ENCODE measurements at places on chromosomes 4 and X. TPM values are rescaled to one million over a fixed set of nuclear protein-coding genes. Genes with fewer than 3 reads are reported as not detected.

DNA sequence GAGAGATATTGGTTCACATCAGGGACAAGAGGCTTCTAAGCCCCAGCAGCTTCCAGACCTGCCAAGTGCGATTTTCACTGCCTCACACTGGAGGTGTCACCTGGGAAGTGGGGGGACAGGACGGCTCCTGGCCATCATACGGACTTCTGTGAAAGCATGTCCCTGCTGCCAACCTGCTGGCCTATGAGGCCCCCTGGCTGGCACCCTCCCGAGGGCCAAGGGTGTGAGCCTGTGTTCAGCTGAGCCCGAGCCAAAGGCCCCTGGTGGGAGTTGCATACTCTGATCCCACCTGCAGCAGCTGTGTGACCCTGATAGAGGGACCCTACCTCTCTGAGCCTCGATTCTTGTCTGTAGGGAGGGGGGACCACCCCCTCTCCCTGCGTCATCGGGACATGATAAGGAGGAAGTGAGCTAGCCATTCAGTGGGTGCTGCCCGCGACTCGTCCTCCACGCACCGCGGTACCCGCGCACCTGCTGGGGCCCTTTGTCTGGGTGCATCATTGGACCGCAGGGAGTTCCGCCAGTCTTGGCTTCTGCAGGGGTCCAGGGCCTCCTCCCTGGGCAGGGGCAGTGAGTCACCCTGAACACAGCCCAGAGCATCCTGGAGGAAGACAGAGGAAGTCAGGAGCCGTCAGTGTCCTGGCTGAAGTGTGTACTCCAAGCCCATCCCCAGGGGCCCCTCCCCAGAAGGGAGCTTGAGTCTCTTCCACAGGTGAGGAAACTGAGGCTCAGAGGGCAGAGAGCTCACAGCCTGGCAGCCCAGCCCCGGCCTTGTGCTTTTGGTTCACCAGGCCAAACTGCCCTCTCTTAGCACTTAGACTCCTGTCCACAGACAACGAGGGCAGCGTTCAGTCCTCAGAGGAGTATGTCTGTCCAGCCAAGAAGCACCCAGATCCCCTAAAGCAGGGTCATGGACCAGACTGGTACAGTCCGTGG is 24.1 kb downstream of the C4orf50 start:
- DNase-seq, result no peak

The CT47B1 gene
- total RNA-seq, result not detected

DNA sequence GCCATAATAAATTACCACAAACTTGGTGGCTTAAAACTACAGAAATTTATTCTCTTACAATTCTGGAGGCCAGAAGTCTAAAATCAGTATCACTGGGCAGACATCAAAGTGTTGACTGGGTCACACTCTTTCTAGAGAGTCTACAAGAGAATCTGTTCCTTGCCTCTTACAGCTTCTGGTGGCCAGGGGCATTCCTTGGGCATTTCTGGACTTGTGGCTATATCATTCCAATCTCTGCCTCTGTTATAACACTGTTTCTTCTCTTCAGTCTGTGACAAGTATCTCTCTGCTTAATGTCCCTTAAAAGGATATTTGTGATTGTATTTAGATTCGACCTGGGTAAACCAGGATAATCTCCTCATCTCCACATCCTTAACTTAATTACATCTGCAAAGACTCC is 207.3 kb upstream of the DCAF8L1 start:
- DNase-seq, result no peak

The SSX7 gene
- not detected for total RNA-seq

DNA sequence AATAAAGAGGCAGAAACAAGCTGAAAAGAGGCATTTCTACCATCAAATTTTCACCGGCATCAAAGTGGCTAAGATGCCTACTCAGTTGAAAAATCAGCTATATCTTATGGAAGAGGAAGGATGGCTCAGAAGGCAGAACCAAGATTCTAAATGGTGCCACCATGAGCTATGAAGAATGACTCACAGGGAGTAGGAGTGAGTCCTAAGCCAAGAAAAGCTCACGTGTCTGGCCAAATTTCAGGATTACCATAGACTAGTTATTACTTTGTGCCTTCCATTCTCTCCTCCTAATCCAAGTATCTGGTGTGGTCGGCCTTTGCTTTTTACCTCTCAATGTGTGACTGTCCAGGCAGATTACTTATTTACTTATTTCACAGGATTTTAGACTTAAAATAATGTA is 54.8 kb downstream of the BMP3 start:
- DNase-seq, result peak; percentile 13

The NDNF gene
- 0.37 TPM for total RNA-seq

DNA sequence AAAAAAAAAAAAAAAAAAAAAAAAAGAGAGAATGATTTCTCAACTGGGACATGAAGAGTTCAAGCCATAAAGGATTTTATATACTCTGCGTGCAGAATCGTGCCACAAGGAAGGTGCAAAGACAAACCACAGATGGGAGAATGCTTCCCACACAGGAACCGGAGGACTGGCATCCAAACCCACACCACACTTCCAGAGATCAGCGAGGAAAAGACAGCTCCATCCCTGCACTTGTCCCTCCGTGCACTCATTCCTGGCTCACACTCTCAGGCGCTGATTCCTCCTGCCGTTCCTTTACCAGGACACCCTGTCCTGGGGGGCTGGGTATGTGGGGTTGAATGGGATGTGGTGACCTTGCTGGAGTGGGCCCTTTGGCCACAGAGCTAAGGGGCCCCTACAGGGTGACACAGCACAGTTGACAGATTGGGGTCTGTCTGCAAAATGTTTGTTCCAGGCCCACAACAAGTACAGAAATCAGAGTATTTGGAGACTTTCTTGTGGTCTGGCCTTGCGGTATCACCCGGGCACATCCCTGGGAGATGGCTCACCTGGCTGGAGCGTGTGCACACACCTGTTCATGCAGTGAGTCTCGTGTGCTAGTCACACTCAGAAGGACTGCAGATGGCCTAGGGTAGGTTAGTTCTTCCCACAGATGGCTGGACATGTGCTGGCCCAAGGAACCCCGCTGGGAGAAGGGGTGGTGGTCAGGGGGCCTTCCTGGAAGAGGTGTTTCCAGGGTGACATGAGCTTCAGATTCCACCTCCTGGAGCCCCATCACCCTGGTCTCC is 55.4 kb upstream of the GPR78 start:
- DNase-seq, result peak; percentile 52

GRCh38 chr4:12583275-12583674 is 900.9 kb downstream of the RAB28 start:
- no peak for DNase-seq

GRCh38 chrX:38402118-38402517 is 49.7 kb downstream of the OTC start:
- no peak for DNase-seq

The HTN1 gene
- total RNA-seq, result not detected

GRCh38 chrX:94908171-94908570 is 1234.2 kb downstream of the FAM133A start:
- no peak for DNase-seq

The RNF4 gene
- 98.4 TPM for total RNA-seq

GRCh38 chr4:139988863-139989765 is 164.9 kb downstream of the MAML3 start:
- DNase-seq, result peak; percentile 95

The ZAR1 gene
- total RNA-seq, result not detected

- no peak for DNase-seq
These were observed 50.8 kb downstream of the ANAPC10 start for GRCh38 chr4:145047151-145047550.

GRCh38 chr4:4994312-4995097 is 24.8 kb downstream of the CYTL1 start:
- DNase-seq, result no peak

DNA sequence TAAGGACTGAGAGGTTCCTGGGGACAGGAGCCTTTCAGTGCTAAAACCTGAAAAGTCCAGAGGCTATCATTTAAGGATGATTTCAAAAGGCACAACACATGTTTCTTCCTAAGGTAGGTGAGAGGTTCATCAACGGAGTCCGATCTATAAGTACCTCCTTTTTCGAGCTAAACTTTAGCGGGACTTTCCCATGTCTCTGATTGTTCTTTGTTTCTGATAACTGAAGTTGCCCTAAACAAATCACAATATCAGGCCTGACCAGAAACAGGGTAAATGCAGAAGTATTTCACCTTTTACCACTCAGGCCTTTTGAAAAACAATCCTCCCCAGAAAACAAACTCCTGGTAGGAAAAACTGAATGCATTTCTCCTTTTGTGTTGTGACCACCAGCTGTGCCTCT is 17.6 kb downstream of the PIR start:
- no peak for DNase-seq

- DNase-seq, result peak; percentile 2
These were observed 16.0 kb downstream of the GSPT2 start for GRCh38 chrX:51759055-51759839.

- peak; percentile 93 for DNase-seq
These were observed 23.8 kb upstream of the PLK4 start for GRCh38 chr4:127856813-127857447.

The SPANXA1 gene
- total RNA-seq, result not detected

- no peak for DNase-seq
These were observed 15.6 kb upstream of the SPRY1 start for GRCh38 chr4:123380728-123381716.

- peak; percentile 25 for DNase-seq
These were observed 88.9 kb downstream of the COX7B2 start for GRCh38 chr4:46820154-46820553.

DNA sequence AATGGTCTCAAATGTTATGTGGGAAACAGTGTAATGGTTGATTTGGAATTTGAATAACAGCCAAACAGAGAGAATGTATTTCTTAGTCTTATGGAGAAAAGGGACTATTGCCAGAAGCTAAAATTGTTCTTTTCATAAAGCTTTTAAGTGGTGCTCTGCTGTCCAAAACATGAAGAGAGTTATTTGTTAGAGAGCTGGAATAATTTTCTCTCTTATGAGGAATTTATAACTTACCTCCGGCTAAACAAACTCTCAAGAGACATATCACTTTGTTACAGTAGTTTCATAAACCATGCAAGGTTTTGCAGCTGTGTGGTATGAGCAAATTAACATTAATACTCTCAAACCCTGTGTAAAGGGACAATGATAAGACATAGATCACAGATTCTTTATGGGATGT is 28.6 kb downstream of the SULT1B1 start:
- DNase-seq, result no peak

DNA sequence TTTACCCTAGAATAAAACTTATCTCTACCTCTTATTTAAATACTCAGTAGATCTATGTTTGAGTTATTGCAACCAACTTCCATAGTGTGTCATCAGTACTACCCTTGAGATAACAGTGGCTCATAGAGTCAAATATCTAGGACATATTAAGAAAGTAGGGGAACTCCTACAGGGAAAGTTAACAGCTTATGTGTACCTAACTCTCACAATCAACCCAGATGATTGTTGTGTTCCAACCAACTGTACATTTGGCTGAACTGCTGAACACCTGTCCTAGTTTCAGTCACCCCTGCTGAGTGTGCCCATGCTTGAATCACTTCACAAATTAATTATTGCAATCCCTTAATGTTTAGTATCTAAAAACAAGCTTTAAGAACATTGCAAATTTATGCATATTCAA is 244.2 kb upstream of the GRID2 start:
- no peak for DNase-seq

- no peak for DNase-seq
These were observed 80.9 kb upstream of the PLAC1 start for GRCh38 chrX:134738986-134739740.

GRCh38 chrX:48703642-48704481 is 7.3 kb downstream of the SUV39H1 start:
- DNase-seq, result peak; percentile 93

The RRH gene
- total RNA-seq, result not detected

The SYTL5 gene
- 18.2 TPM for total RNA-seq

The HGFAC gene
- not detected for total RNA-seq

GRCh38 chr4:52979020-52979419 is 116.9 kb downstream of the RASL11B start:
- no peak for DNase-seq

The TMEM35A gene
- total RNA-seq, result 3.5 TPM

DNA sequence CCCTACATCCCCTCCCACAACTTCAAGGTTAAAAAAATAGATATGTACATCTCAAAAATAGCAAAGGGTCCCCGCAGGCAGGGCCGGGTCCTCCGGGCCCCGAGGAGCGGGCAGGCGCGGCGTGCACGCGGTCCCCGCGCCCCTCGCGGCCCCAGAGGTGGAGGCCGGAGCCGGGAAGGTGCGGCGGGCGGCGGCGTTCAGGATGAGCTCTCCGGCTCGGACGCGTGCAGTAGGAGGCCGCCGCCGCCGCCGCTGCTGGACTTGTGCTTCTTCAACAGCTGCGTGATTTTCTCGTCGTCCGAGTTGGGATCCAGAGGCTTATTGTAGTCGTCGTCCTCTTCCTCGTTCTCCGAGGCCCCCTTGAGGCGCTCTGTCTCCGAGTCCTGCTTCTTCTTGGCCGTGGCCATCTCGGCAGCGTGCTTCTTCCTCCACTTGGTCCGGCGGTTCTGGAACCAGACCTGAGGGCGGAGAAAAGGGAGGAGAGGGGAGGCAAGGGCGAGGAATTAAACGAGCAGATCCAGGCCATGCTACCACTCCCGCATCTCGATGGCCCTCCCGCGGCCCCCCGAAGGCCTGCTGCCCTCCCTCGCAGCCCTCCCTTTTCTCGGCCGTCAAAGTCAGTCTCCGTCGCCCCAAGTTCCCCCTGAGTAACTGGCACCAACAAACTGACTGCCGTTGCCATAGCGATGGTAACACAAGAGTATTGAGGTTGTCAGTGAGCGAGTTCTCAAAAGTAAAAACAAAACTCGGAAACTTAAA is 5.8 kb downstream of the NKX6-1 start:
- no peak for DNase-seq

- DNase-seq, result no peak
These were observed 1.3 kb upstream of the EOLA2 start for GRCh38 chrX:149939655-149939904.

DNA sequence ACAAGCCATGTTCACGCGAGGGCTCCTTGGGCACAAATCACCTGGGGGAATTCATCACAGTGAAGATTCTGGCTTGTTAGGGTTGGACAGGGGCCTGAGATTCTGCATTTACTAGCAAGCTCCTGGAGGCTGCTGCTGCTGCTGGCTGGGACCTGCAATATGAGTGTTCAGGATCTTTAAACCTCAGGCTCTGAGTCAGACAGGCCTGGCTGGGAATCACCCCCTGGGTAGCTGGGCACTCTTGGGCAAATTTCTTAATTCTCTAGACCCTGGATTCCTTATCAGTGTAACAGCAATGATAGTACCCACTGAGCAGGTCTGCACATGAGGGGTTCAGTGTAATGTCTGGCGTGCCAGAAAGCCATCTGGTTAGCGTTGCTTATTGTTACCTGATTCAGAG is 101.5 kb downstream of the DHX15 start:
- DNase-seq, result peak; percentile 23

DNA sequence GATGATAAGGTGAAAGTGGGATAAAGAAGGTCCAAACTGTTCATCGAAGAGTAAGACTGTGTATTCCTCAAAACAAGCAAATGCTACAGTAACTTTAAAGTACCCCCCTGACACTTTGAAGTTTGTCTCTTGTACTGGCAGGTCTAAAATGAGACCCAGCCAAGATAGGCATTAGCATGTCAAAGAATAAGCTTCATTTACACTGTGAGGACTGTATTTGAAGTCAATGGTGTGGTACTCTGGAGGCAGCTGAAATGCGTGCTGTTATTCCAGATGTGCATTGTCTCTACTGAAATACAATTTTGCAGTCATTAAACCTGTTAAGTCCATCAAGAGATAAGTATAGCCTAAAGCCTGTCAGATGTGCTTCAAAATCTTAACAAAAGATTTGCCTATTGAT is 288.9 kb upstream of the TECRL start:
- no peak for DNase-seq

GRCh38 chr4:87843936-87844335 is 11.2 kb downstream of the MEPE start:
- DNase-seq, result peak; percentile 86

The ARHGEF38 gene
- total RNA-seq, result not detected

The TBC1D25 gene
- total RNA-seq, result 6.7 TPM

The COL4A6 gene
- total RNA-seq, result 0.47 TPM

The ODAPH gene
- total RNA-seq, result not detected

Data from M059J (cell line).